ENCODE measurements at places on chromosomes 6 and 20.

DNA sequence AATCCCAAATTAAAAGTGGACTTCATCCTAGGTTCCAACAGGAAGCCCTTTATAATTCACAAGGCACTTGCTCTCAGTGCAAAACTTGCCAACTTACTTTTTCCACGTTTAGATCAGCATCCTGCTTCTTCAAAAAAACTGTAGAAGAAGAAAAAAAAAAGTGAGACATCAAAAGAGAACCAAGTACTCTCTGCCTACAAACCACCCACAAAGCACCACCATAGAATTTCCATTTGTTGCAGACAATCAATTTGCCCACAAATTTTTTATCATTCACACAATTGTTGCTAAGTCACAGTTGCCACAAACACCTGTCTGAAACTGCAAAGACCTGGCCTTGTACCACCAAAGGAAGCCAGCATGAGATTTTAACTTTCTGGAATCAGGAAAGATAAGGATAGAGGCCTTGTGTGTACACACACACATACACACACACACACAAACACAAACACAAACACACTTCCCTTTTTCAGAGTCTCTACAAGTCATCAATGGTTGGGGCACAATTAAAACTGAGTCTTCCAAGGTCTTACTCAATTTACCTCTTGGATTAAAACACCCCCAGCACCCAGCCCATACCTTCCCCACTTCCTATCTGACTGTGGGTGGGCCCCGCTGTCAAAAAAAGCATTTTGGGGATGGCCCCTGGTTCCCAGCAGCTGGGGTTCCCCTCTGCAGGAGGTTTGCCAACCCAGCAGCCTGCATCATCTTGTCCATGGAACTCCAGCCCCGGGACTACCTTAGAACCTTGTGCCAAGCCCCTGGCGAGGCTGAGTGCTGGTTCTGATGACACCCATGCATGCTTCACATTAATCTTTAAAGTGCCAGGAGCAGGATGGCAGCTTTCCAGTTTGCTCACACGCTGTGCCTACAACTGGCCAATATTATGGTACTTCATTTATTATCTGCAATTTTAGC, 26.5 kb downstream of the FYN start:
- no peak for DNase-seq

DNA sequence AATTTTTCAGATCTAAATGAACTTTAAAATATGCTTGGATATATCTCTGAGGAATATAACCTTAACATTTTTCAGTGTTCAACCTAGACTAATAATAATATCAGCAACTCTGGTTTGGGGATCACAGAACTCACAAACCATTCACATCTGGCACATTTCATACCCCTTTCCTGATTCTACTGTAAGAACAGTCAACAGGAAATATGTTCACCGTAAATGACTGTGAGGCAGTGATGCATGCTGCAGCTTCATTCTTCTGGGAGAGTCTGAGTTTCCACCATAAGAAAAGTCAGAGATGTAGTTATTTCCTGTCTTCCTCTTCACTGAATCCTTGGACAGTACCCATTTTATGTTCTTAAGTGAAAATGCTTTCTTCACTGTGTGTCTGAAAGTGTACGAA, 134.2 kb upstream of the IFNGR1 start:
- DNase-seq: peak; percentile 50

DNA sequence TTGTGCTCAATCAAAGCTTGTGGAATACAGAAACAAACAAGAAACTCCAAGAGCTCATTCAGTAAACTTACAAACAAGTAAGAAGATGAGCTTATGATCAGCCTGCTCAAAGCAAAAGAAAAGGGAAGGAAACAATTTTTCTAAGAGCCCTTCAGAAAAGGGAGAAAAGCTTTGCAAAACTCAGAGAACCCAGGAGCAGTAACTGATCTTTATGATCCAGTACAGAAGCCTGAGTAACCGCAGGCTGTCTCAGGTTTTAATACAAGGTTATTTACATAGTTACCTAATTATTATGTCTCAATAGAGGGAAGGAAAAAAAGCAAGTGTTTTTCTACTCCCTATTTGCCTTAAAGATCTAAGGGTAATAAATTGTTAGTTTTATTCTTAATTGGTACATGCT, 226.5 kb downstream of the MAFB start:
- DNase-seq: no peak

GRCh38 chr6:128499079-128499731, 21.2 kb downstream of the PTPRK start:
- DNase-seq: no peak

- no peak for DNase-seq
Observed at GRCh38 chr6:23174781-23175361, 605.5 kb downstream of the HDGFL1 start.

DNA sequence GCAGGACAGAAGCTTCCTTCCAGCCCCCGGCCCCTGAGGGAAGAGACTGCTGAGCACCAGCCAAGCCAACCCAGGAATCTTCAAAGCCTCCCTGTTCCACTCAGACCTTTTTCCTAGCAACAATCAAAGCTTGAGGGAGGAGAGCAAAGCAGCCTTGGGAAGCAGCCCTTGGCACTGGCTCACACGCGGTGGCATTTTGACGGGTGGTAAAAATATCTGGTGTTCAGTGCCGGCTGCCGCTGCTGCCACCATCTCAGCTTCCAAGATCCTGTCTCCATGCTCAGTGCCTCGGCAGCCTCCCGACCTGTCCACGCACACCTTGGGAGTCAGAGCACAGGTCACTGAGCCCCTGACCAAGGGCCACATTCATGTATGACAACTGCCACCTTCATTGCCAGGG, 170.1 kb downstream of the LRFN2 start:
- no peak for DNase-seq

GRCh38 chr20:32474009-32474716, 111.0 kb downstream of the NOL4L start:
- DNase-seq: no peak

DNA sequence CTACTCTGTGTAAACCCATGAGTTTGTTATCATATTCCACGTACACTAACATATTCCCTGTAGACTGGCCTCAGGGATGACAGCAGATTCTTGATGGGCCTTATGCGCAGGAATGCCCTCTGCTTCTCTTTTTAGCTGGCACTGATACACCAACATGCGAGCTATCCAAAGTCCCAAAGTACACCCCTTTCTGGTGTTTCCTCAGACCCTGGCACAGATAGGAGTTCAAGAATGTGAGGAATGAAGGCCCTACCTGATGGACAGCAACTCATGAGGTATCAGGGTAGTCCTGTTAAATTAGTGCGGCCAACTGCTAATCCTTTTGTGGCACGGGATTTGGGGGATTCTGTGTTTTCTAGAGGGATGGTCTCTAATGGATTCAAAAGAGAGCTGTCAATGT, 93.0 kb downstream of the BACH2 start:
- no peak for DNase-seq

DNA sequence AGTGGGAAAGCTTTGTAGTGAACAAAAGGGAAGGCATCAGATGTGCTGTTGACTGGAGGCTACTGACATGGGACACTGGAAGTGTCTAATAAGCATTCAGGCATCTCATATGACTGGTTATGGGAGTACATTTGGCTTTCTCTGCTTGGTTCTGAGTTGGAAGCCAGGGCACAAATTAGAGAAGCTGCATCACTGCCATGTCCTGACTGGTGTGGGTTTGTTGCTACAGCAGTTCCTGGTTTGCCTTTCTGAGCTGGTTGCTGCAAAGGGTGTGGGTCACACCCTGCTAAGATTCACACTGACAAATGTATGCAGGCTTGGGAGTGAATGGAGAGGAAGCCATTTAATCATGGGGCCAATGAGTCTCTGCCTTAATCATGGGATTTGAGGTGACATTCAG, 36.2 kb upstream of the NANP start:
- DNase-seq: no peak

GRCh38 chr6:15754035-15754705, 91.3 kb upstream of the DTNBP1 start:
- DNase-seq: peak; percentile 21

DNA sequence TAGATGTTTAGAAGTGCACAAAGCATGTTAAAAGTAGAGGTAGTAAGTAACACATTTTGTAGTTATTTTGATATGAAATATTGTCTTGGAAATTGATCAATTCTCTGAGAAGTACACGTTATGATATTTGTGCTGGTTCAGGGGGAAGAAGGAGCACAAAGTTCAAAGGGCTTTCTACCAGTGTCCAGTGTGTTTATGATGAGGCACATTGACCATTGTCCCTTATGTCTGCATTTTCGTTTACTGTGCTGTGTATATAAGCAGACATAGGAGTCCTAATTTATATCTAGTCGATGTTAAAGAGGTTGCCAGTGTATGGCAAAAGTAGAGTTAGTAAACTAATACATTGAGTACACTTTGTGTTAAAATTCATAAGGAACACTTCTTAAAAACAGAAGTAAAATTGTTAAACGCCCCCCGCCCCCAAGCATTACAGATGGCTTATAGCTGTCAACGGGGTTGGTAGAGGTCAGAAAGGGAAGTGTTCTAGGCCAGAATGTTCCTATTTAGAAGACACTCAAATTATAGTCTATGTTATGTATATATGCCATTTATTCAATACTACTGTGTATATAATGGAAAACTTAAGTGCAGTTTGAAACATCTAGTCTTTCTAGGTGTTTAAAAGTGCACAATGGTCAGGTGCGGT, 13.3 kb upstream of the HMGN4 start:
- no peak for DNase-seq

- no peak for DNase-seq
Observed at GRCh38 chr20:33172781-33173180, 4.8 kb downstream of the BPIFA2 start.

- DNase-seq: no peak
Observed at GRCh38 chr6:169648617-169649016, 53.2 kb downstream of the WDR27 start.

DNA sequence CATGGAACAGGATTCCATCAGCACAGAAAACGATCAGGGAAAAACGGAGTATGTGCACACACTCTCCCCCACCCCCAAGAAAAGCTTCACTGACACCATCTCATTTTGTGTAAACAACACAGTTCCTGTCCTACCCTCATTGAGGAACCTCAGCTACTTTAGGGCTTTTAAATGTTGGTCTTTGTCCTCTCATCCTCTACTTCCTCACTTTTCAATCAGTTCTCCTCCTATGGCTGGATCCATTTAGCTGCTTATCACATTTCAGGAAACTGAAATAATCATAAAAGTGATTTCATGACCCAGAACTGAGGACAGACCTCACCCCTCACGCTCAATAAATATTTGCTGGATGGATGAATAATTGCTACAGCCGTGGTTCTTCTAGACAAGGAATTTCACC, 33.1 kb upstream of the PNRC1 start:
- peak; percentile 68 for DNase-seq

DNA sequence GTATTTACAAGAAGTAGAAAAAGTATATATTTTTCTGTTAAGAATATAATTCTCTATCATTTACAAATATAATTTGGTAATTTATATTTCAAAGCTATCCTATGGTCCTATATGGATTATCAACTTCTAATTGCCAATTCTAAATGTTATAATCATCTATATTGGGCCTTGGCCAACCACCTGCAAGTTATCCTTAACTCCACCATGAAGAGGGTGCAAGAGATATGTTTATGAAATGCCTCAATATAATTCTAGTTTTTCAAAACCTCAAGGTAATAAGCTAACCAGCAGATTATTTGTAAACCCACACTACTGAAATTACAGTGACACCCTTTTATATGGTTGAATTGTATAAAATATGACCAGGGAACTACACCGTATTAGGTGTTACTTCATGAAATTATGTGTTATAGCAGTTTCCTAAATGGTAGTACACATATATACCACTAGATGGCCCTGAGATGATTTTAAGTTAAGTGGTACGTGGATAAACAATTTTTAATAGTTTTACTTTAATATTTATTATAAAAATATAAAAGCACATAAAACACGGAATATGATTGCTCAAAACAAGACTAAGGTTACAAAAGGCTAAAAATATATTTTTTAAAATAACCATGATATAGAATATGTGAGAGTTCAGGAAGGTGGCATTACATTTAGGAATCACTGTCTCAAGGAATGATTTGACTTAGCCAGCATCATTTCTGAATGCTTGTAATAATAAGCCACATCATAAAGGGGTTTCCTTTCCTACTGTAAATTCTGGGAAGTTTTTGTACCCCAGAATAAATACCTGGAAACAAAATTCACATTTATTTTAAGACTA, 9.8 kb upstream of the PNISR start:
- DNase-seq: peak; percentile 41

DNA sequence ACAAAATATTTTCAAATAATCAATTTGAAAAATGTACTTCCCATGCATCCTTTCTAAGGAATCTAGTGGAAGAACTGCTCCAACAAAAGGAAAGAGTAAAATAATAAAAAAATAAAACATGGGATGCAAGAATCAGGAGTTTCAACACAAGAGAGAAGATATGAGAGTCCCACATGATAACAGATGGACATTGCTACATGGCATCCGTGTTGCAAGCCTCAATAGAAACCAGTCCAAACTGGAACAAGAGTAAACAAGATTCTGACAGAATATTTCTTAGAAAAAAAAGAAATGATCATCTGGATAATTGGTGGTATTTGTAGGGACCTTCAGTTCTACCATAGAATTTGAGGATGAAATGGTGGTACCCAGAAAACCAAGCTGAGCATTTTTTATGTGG, 186.8 kb downstream of the FRK start:
- no peak for DNase-seq

DNA sequence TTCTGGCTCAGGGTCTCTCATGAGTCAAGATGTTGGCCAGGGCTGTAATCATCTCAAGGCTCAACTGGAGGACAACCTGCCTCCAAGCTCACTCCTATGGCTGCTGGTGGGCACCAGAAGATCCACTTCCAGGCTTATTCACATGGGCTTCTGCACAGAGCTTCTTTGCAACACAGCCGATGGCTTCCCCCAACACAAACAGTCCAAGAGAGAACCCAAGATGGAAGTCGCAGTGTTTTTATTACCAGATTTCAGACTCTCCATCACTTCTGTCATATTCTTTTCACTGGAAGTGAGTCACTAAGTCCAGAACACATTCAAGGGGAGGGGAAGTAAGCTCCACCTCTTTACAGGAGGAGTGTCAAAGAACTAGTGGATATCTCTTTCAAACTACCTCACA, 75.5 kb downstream of the CD164 start:
- DNase-seq: no peak

DNA sequence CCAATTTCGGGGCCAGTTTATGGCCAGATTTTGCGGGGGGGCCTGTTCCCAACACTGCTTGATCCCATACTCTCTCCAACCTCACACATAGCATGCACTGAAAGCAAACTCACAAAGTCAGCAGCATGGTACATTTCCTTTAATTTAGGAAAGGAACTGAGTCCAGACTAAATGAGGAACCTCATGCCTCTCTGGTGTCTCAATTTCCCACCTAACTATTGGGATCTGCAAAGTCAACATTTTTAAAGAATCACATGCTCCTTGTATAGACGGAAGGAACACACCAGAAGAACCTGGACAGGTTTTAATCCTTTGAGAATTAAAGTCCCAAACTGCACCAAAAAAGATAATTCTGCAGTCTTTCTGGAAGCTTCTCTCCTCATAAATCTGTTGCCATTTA, 33.3 kb downstream of the FAM50B start:
- no peak for DNase-seq

All from KBM-7 (cell line).